Esophagus (tissue), 2 donors: ENCODE measurements at places on chromosomes 11 and 22. TPM values are rescaled to one million over a fixed set of nuclear protein-coding genes. Genes with fewer than 3 reads are reported as not detected.

Gene CARD10
- 13.1 TPM for polyA plus RNA-seq

Gene RAC2
- polyA plus RNA-seq, result 9.4 TPM

Gene TTLL1
- polyA plus RNA-seq, result 2.4 TPM

Gene ISX
- polyA plus RNA-seq, result not detected

Gene MOGAT2
- 0.02 TPM for polyA plus RNA-seq

Gene DEFB131B
- polyA plus RNA-seq, result not detected

Gene ANO3
- 0.01 TPM for polyA plus RNA-seq

Gene FREY1
- polyA plus RNA-seq, result 0.16 TPM

Gene MS4A10
- not detected for polyA plus RNA-seq

Gene IGLL1
- polyA plus RNA-seq, result not detected

Gene B4GAT1
- polyA plus RNA-seq, result 4.9 TPM

Gene PGA5
- polyA plus RNA-seq, result 0.11 TPM

Gene GSTT2B
- polyA plus RNA-seq, result 74.1 TPM

Gene TMEM126A
- polyA plus RNA-seq, result 45.6 TPM

Gene GVQW3
- 0.16 TPM for polyA plus RNA-seq

Gene BTG4
- polyA plus RNA-seq, result not detected

Gene TREH
- polyA plus RNA-seq, result 0.54 TPM

Gene C11orf52
- polyA plus RNA-seq, result 6.5 TPM

Gene SCO2
- 0.61 TPM for polyA plus RNA-seq

Gene USH1C
- 0.08 TPM for polyA plus RNA-seq

Gene NECTIN1
- polyA plus RNA-seq, result 89.9 TPM

Gene LIPT2
- polyA plus RNA-seq, result 2.5 TPM

Gene SLC22A6
- polyA plus RNA-seq, result not detected

Gene ADORA2A
- polyA plus RNA-seq, result 0.72 TPM

Gene MTNR1B
- polyA plus RNA-seq, result not detected

Gene PRCP
- 38.3 TPM for polyA plus RNA-seq

Gene PIH1D2
- 1.7 TPM for polyA plus RNA-seq

Gene PKDREJ
- 0.11 TPM for polyA plus RNA-seq

Gene PATE2
- not detected for polyA plus RNA-seq

Gene OR8G1
- polyA plus RNA-seq, result not detected

Gene TMPRSS6
- polyA plus RNA-seq, result 0.04 TPM

Gene ARHGAP20
- 0.33 TPM for polyA plus RNA-seq

Gene FAM227A
- 0.86 TPM for polyA plus RNA-seq

Gene EPS8L2
- 254 TPM for polyA plus RNA-seq

Gene MYOD1
- not detected for polyA plus RNA-seq

Gene GLYATL2
- 0.16 TPM for polyA plus RNA-seq

Gene NDUFC2
- 140 TPM for polyA plus RNA-seq

Gene GAB4
- not detected for polyA plus RNA-seq

Gene NCF4
- polyA plus RNA-seq, result 7.0 TPM

Gene ARSA
- polyA plus RNA-seq, result 25.8 TPM

Gene CLMP
- polyA plus RNA-seq, result 2.9 TPM

Gene VWA5A
- 6.6 TPM for polyA plus RNA-seq

Gene CRYBB2
- polyA plus RNA-seq, result 0.49 TPM

Gene DMC1
- polyA plus RNA-seq, result 0.51 TPM
